ENCODE measurements at places on chromosomes 1 and 21.

- DNase-seq = no peak
Observed at GRCh38 chr1:20329793-20330542, 39.3 kb downstream of the VWA5B1 start.

- DNase-seq = no peak
Observed at GRCh38 chr1:183630748-183631147, 4.8 kb downstream of the ARPC5 start.

GRCh38 chr1:59150577-59151386 is 146.1 kb upstream of the FGGY start:
- DNase-seq = peak; percentile 98

DNA sequence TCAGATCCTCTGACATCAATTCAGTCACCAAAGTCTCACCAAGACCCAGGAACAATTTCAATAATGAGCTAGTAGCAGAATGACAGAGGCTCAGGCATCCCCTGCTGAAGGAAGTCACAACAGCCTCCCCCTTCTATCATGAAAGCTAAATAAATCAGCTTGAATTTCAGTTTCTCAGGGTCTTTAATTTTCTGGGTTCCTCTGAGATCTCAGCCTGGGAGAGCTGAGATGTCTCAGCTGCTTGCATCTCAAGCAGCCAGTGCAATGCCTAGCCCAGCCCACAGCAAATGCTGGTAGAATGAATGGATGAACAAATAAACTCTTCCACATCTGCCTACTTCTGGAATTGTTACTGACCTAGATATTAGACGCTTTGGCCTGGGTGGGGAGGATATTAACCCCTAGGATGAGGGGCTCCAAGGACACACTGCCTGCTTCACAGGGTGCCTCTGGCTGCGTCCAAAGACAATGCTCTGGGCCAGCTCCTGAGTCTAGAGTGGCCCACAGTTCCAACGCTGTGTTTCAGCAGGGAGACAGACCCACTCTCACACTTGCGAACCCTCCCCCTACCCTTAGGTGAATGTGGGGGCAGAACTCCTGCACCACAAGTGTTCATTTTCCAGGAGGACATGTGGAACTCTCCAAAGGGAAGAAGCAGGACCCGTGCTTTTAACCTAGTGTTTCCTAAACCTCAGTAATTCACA is 11.2 kb upstream of the LORICRIN start:
- no peak for DNase-seq

GRCh38 chr1:59445040-59445439 is 148.1 kb downstream of the FGGY start:
- no peak for DNase-seq

- DNase-seq = peak; percentile 67
Observed at GRCh38 chr1:20367116-20367585, 76.5 kb downstream of the VWA5B1 start.

DNA sequence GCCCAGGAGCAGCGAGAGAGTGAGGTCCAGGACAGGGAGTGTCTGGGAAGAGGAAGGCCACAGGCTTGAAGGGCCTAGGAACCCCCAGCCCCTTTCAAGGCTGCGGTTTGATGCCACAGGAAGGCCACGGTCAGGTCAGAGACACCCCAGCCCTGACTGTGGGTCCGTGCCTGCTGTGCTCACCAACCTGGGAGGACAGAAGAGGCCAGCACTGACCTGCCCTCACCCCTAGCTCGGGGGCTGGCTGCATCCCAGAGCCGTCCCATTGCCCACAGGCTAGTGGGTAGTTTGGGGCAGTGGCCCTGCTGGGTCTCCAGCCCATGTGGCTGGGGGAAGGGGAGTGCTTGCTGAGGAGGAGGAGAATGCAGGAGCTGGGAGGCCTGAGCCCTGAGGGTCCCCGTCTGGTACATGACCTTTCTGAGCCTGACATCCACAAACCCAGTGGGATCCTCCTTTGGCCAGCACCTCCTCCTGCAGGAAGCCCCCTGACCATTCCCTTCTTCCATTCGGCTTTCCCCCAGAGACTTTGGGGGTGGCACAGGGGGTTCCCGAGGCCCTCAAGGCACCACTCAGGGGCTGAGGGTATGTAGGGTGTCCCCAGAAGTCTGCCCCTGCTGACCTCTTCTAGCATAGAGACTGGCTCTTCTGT is 54.3 kb downstream of the WNT9A start:
- DNase-seq = no peak

GRCh38 chr1:15578921-15579682 is 5.7 kb downstream of the AGMAT start:
- no peak for DNase-seq

GRCh38 chr1:51453010-51453409 is 66.1 kb downstream of the EPS15 start:
- no peak for DNase-seq

- DNase-seq = no peak
Observed at GRCh38 chr21:46482225-46482845, 23.6 kb downstream of the DIP2A start.
